ENCODE measurements at places on chromosomes 6 and 20. TPM values are rescaled to one million over a fixed set of nuclear protein-coding genes. Genes with fewer than 3 reads are reported as not detected.

DNA sequence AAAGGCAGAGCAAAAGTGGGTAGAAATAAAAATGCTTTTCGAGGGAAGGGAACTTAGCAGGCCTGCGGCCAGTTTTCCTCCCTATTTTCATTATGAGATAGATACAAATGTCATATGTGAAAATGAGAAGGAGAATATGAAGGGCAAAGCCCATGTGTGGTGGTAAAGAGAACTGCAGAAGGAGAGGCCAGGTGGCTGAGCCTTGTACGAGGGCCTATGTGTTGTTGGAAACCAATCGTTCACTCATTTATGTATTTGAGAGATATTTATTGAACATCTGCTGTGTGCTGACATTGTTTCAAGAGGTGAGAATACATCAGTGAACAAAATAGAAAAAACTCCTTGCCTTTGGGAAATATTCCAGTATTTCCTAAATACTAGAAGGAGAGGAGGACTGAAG, 147.7 kb downstream of the SH3BGRL2 start:
- no peak for DNase-seq

GRCh38 chr20:23403751-23404150, 17.5 kb downstream of the NAPB start:
- DNase-seq, result no peak

The HTR1B gene
- 1.7 TPM for polyA plus RNA-seq

- no peak for DNase-seq
These were observed 8.3 kb upstream of the TTPAL start for GRCh38 chr20:44467289-44467883.

The VEGFA gene
- 78.3 TPM for polyA plus RNA-seq

DNA sequence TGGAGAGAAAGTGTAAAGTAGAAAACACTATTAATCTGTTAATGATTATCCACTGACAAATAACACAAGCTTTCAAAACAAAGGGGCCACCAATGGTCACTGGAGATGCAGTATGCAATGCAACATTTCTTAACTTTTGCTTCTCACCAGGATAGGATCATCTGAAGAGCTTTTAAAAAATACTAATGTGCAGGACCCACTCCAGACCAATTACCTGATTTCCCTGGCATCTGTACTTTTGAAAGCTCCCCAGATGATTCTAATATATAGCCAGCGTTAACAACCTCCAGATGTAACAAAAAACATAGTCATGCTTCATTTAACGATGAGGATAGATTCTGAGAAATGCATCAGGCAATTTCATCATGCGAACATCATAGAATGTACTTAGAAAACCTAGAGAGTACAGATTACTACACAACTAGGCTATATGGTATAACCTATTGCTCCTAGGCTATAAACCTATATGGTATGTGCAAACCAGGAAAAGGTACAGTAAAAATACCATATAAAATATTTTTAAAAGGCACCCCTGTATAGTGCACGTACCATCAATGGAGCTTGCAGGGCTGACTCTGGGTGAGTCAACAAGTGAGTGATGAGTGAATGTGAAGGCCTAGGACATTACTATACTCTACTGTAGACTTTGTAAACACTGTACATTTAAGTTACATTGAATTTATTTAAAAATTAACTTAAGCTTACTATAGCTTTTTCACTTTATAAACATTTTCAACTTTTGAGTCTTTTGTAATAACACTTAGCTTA, 69.2 kb downstream of the ATG5 start:
- DNase-seq, result no peak

GRCh38 chr6:167932468-167933276, 64.8 kb upstream of the KIF25 start:
- DNase-seq, result no peak

The GRIK2 gene
- 1.8 TPM for polyA plus RNA-seq

- DNase-seq, result no peak
These were observed 3.8 kb downstream of the NFKBIE start for GRCh38 chr6:44261581-44261980.

The RIMS4 gene
- polyA plus RNA-seq, result 13.3 TPM

The BMP7 gene
- polyA plus RNA-seq, result 14.7 TPM

The GPX5 gene
- 0.08 TPM for polyA plus RNA-seq

DNA sequence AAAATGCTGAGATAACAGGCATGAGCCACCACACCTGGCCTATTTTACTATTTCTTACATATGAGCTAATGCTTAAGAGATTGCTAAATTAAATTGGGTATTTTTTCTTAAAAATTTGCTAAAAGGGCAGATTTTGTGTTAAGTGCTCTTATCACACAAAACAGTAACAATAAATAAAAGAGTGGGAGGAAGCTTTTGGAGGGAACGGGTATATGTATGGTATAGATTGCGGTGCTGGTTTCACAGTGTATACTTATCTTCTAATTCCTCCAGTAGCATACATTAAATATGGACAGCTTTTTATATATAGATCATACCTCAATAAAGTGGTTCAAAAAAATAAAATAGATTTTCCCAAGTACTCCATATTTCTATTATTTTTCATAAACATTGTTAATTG, 39.4 kb upstream of the FABP7 start:
- DNase-seq, result no peak

The FAXC gene
- polyA plus RNA-seq, result 23.2 TPM

DNA sequence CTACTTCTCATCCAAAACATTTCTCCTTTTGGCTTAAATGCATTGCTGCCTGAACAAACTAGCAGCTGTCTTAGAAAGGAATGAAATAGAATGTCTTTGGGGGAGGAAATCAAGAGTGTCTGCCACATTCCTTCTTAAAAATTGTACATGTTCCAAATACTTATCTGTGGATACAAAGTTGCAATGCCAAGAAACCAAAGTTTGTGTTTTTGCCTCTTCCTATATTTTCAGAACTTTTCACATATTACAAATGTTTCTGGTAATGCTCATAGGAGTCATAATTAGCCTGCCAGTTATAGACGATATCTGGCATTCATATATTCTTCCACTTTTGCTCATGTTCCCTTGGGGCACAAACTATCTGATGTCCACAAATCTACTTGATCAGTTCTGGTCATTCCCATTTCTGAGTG, 165.5 kb upstream of the BMP5 start:
- no peak for DNase-seq

- no peak for DNase-seq
These were observed 1.7 kb downstream of the RSPO3 start for GRCh38 chr6:127120023-127120786.

The ZFP64 gene
- polyA plus RNA-seq, result 43.7 TPM

The CTCFL gene
- polyA plus RNA-seq, result 0.30 TPM

The CST3 gene
- polyA plus RNA-seq, result 185 TPM

DNA sequence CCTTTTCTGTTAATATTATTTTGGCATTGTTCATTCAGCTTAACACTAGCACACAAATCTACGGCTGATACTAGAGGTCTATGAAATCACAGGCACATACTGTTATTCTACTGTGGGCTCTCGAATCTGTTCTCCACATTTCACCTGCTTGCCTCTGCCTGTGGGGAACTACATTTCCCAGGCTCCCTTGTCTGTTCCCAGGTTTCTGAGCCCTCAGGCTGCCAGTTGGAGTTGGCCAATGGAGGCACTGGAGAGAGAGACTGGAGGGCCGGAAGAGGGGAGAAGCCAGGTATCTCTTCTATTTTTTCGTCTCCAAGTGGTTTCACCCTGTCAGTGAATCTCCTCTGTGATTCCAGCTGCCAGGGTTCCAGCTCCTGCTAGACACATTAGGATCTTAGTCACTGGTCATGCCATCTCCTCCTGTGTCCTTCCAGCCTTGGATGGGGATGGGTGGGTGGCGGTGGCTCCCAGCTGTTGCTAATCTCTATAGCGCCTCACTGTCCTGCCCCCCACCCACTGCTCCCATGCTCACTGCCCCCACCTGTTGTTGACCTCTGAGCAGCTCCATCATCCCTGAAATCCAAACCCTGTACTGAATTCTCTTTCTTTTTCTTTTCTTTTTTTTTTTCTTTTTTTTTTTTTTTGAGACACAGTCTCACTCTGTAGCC, 188.2 kb downstream of the LRFN2 start:
- DNase-seq, result no peak

The CHD6 gene
- polyA plus RNA-seq, result 12.2 TPM

The MAS1 gene
- polyA plus RNA-seq, result 0.02 TPM

DNA sequence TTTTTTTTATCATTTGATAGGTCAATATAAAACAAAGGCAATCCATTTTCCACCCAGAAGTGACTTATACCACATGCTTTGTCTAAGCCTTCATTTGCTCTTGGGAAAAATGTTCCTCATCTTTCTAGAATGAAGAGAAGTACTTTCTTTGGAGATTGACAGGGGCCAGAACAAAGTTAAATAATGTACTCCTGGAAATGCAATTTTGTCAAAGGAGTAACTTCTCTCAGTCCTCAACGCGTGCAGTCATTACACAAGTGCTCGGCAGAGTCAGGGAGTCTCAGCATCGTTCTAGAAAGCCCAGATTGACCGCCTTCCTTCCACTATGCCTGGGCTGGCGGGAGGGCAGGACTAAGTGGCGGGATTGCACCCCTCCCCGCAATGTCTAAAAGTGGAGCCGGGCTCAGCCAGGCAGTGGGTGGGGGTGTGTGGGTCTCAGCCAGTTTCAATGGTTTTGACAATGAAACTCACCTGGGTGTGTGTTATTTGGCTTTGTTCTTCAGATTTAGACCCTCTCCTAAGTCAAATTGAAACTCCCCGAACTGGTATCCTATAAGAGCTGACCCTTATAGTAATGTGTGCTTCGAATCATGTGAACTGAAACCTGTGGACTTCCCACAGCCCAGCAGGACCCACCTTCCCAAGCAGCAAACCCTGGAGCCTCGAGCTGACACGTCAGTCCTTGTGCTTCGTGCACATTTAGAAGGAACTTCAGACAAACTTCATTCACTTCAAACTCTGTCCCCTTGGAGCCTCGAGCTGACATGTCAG, 63.2 kb upstream of the DUSP22 start:
- no peak for DNase-seq

The PCMTD2 gene
- polyA plus RNA-seq, result 24.6 TPM

The SPTLC3 gene
- 0.23 TPM for polyA plus RNA-seq

DNA sequence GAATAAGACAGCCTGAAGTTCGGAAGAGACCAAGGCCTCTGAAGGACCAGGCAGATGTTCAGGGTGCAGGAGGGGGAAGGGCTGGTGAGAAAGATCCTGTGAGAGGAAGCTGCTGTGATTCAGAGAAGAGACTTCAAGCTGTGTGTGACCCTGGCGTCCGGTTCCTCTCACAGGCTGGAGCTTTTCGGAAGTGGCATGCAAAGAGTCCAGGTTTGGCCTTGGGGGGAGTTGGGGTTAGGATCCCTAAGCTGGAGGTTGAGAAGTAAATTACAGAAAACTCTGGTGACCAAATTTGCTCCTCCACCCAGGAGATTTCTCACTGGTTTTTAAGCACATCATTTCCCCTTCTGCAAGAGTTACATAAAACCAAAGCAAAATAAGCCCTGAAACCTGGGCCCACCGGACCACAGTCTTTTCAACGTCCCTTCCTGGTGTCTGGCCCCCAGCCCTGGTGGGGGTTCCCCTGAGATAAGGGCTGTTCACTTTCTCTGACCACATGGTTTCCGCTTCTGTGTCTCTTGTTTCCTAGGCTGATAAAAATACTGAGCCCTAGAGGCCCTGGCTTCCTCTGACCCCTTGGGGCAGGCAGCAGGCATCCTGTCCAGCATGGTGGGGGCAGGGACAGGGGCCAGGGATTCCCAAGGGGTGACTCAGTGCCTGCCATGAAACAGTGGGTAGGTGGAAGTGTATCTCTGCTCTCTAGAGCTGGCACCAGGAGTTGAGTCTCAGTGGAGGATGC, 12.0 kb upstream of the LTA start:
- DNase-seq, result no peak

The DEF6 gene
- 3.3 TPM for polyA plus RNA-seq

GRCh38 chr6:48825501-48826151, 637.4 kb downstream of the MMUT start:
- DNase-seq, result no peak

The PGC gene
- polyA plus RNA-seq, result 0.25 TPM

The CTAGE9 gene
- not detected for polyA plus RNA-seq

DNA sequence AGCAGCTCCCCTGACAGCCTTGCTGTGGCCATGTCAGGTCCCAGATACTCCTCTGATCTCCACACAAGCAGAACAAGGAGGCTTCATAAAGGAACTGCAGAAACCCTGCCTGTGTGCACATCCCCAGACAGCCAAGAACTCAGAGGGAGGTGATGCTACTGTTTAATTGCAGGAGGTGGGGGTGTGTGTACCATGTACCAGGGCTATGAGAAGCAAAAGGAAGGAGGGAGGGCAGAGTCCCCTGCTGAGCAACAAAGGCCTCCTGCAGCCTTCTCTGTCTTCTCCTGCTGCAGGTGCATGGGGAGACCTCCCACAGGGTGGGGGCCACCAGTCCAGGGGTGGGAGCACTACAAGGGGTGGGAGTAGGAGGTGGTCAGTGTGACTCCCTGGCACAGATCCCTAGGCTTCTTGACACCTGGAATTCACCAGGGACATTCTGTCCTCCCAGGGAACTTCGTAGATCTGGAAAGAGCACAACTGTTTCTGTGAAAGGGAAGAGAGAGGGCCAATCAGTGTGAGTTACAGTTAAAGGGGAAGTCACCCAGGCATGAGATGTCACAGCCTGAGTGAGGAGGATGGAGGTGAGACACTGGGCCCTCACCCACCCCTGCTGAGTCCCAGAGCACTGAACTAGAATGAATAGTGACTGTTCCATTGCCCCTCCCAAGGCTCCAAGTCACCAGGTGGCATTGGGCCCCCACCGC, 2.8 kb downstream of the CST2 start:
- DNase-seq, result no peak

- DNase-seq, result no peak
These were observed 1.1 kb downstream of the SOX4 start for GRCh38 chr6:21594416-21595281.

GRCh38 chr6:4707011-4707410, 69.2 kb upstream of the CDYL start:
- no peak for DNase-seq

DNA sequence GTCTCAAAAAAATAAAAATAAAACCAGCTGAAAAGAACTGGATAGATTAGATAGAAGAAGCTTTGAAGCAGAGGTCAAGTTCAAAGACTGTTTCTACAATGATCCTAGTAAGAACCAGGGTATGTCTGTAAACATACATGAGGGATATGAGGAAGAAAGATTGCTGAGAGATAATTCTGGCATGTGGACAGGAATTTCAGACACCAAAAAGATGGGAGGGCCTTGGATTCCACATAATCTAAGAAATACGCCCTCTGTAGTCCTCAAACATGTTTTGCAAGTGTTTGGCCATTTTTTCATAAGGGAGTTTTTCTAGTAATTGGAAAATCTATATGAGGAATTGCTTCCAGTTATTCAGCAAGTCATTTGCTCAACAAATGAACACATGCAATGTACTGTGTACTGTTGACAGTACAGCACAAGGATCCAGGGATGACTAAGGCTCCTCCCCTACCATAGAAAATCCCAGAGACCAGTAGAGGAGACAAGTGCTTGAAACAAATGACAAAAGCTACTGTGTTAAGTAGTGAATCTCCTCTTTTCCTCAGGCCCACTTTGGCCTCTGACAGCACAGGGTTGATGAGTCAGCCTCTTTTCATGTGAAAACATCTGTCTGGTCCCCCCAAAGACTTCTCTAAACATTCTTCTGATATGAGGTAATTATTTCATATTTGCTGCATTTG, 795.9 kb downstream of the MAFB start:
- DNase-seq, result no peak

DNA sequence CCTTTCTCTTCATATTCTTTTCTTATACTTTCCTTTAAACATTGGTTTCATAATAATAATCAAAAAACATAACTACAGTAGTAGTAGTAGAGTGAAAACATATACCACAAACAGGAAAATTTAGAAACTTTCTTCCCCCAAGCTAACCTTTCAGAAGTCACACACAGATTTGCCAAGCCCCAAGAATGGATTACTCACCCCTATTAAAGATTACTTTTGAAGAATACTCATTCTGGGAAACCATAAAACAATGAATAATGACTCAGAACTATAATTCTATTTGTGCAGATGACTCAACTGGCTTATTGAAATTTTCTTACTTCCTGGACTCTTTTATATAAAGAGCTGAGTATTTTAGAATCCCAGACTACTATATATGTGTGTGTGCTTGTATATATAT, 119.4 kb upstream of the GJE1 start:
- no peak for DNase-seq

All from H1 (cell line).